Immature natural killer cell (primary cell): ENCODE measurements at places on chromosomes 7 and 10.

DNA sequence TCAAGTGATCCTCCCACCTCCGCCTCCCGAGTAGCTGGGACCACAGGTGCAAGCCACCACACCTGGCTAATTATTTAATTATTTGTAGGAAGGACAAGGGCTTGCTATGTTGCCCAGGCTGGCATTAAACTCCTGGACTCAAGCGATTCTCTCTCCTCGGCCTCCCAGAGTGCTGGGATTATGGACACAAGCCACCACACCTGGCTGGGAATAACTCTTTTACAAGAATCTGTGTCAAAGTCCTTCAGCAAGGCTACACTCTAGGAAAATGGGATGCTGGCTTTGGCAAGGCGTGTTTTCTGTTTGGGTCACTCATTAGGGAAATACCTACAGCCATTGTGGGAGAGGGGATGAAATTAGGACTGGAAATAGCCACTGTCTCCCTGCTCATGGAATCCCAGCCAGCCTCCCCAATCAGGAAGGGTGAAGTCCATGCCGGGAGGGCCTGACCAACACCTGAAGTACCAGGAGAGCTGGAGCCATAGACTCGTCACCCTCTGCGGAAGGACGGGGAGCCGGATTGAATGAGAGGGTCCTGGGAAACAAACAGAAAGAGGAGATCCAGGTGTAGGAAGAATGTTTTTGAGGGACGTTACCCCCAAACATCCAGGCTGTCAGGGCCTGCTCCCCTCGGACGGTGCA is 72.2 kb upstream of the MYL10 start:
- DNase-seq: no peak

DNA sequence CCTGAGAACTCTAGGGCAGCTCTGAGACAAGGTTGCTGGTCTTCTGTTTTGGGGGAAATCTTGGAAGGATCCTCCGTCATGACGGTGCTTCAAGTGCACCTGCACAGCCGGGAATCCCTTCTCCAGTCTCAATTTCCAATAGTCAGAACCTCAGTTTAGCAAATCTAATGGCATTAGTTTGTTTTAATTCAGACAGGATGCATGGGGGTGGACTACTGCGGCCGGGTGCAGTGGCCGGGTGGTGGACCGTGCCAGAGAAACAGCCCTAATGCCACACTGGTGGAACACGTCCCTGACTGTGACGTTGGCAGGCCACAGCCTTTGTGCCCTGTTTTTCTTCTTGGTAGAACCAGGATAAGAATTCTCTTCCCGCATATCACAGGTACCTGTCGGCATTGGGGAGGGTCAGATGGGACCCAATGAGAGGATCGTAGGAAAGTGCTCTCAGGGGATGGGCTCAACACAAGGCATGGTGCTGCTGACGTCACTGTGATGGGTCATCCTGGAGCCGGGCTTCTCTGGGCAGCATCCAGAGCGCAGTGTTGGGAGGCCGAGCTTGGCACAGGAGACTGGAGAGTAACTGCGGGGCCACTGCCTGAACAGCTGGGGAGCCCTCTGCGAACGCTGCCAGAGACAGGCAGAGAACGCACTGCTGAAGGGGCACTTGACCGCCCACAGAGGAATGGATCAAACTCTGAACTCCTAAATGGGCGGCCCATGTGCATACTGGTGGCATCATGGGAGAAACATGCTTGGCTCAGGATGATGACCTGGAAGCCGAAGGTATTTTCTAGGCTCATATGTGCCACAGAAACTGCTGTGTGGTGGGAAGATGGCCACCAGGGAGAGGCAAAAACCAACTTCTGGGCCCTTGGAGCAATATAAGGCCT is 313.8 kb upstream of the SHH start:
- DNase-seq: no peak

- DNase-seq: no peak
Measured at GRCh38 chr7:106243893-106244292, 40.9 kb downstream of the NAMPT start.

GRCh38 chr10:119448628-119449584 is 93.6 kb downstream of the RGS10 start:
- DNase-seq: no peak

DNA sequence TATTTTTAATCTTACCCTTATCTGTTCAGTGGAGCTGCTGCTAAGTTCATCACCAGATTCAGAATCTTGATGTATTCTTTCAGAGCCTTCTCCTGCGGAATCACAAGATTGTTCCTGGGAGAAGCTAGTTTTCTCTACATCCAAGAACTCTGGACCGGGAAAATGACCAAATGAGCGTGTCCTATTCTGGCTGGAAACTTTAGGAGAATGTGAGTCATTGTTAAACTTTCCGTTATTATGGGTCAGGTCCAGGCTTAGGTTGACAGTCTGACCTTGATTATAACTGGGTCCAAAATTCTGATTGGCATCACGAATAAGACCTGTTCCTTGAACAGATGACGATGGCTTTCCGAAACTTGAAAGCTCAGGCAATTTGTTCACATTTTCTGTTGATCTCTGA is 20.5 kb downstream of the ARHGAP12 start:
- no peak for DNase-seq
